HCT116 (cell line): ENCODE measurements at places on chromosomes 7 and 10. TPM values are rescaled to one million over a fixed set of nuclear protein-coding genes. Genes with fewer than 3 reads are reported as not detected.
A peak's percentile ranks its signal among the peaks of the same experiment; 100 is the strongest.

GRCh38 chr7:46532571-46532970 is 611.5 kb upstream of the IGFBP3 start:
- no peak for DNase-seq

- no peak for DNase-seq
Measured at GRCh38 chr7:55431898-55432297, 66.8 kb downstream of the LANCL2 start.

DNA sequence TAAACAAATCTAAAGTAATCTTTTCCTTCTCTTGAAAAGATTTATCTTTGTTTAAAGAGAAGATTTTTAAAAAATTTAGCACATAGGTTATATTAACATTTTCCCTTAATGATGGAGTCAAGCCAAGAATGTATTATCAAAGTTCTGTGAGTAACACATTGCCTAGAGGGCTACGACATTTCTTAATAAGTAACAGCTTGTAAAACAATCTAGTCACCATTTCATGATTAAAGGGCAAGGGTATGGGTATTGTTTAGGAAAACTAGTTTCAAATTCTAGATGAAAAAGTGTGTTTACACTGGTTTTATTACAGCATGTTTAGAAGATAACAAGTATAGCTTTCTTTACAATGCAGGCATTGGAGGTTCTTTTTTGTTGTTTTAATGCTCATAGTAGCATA is 28.6 kb upstream of the LAMB4 start:
- no peak for DNase-seq

DNA sequence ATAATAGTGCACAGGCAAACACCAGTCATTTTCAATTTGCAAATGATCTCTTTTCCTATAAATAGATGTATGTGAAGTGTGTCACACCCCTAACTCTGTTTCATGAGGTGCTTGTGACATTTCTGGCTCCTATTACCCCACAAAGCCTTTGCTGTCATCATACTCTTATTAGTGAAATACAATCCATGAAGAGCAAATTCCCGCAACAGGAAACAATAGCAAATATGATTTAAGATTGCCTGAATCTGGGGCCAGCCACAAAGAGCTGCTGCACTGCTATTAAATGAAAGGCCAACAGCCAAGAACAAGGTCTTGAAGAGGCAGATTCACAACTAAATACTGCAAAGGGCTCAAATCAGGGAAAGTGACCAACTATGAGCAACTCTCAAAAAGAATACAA is 96.3 kb upstream of the CAV2 start:
- no peak for DNase-seq

GRCh38 chr10:119328223-119328622 is 120.9 kb downstream of the GRK5 start:
- no peak for DNase-seq

GRCh38 chr7:35593899-35594298 is 101.0 kb downstream of the HERPUD2 start:
- DNase-seq = peak; percentile 12

DNA sequence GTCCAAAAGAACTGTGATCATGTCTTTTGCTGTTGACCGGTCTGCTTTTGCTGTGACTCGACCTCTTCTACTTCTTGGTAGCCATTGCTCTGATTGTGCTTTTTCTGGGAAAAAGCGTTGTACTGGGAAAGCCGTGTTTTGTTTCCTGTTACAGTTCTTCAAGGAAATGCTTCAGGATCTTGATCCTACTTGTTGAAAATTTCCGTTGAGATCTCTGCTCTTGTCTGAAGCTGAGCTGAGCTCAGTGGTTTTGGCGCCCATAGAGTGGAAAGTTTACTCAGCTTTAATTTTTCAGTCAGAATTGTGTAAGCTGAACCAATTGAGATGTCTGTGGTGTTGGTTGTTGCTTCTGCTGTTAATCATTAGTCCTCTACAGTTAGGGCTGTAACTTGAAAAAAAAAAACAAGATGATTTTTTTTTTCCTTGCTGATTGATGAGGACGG is 302.2 kb downstream of the CCDC3 start:
- no peak for DNase-seq

- no peak for DNase-seq
Measured at GRCh38 chr7:1919539-1920265, 249.6 kb downstream of the ELFN1 start.

DNA sequence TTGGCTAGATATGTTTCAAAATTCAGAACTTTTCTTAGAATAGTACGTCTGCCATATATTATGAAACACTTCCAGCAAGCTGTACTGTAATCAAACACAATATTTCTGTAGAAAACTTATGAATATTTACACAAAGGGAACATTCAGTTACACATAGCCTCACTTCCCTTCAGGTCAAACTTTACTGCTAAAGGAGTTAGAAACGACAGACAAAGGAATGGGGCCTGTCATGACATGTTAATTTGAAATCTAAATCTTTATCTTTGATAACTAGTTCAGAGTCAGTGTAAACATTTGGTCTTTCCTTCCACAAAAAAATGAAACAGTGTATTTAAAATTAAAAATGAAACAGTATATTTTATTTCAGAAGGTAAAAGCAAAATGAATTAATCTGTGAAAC is 1.0 kb upstream of the CROT start:
- no peak for DNase-seq

The THSD7A gene
- 0.05 TPM for total RNA-seq

The SUN3 gene
- 4.5 TPM for total RNA-seq

The KCNIP2 gene
- total RNA-seq = 8.5 TPM

The FFAR4 gene
- not detected for total RNA-seq
